Kasumi-1 (cell line): ENCODE measurements at places on chromosomes 3 and 15.

- no peak for DNase-seq
Measured at GRCh38 chr15:68651916-68652525, 73.2 kb downstream of the CORO2B start.

- DNase-seq: no peak
Measured at GRCh38 chr15:88383354-88383753, 83.8 kb downstream of the MRPL46 start.

GRCh38 chr15:24772266-24772665 lies 96.7 kb downstream of the NPAP1 start:
- DNase-seq: no peak

DNA sequence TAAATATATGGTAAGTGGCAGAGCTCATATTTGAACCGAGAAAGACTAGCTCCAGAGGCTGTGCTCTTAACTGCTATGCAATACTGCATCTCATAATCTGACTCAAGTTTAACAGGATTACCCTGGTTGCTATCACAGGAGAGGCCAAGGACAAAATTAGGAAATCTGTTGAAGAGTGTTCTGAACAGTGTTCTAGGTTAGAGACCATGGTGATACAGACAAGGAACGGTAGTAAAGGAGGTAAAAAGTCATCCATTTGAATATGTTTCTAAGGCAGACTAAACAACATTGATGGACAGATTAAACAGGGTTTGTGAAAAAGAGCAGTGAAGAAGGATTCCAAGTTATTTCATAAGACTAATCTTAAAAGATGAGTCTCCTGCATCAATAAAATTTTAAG lies 22.1 kb downstream of the PLOD2 start:
- no peak for DNase-seq

DNA sequence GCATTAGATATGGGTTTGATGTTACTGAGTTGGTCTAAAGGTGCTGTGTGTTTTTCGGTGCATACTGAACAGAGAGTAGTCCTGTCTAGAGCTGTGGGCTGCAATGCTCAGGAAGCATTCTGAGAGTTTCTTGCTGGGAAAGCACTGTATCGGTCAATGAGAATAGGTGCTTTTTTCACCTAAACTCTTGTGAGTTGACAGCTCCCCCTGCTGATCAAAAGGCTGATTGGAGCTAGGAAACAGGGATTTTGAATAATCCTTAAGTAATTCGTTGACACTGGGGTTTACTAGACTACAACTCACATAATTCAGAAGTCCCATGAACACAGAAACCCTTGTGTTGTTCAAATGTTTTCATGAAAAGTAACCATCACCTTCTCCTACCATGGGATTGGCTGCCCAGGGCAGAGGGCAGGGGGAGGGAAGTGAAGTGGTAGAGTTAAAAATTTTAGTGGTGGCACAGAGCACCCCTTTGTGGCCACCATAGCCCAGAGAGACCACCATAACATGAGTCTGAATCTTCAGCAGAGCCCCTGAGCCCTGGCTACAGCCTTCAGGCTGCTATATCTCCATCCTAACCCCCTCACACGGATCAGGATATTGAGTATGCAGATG lies 13.0 kb upstream of the MANF start:
- DNase-seq: peak; percentile 76

GRCh38 chr15:77071305-77072223 lies 655 bp upstream of the TSPAN3 start:
- DNase-seq: no peak

GRCh38 chr15:58224068-58224467 lies 85.9 kb downstream of the AQP9 start:
- DNase-seq: no peak

- no peak for DNase-seq
Measured at GRCh38 chr3:13235079-13235478, 161.8 kb upstream of the IQSEC1 start.

DNA sequence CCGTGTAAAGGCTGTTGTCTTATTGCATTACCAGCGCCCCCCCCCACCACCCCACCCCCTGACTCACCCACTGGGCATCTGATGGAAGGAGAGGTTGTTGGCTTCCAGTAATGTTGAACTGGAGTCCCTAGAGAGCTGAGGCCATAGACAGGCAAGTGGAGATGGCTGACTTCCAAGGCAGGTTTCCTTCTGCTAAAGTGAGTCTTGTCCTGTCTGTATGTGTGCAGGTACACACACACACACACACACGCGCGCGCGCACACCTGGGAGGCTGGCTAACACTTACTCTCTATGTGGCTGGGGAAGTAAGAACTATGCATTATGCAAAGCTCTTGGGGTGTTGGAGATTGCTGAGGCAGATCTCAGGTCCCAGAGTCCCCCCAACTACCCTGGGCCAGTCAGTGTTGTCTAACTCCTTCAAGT lies 1.6 kb upstream of the KY start:
- DNase-seq: no peak

DNA sequence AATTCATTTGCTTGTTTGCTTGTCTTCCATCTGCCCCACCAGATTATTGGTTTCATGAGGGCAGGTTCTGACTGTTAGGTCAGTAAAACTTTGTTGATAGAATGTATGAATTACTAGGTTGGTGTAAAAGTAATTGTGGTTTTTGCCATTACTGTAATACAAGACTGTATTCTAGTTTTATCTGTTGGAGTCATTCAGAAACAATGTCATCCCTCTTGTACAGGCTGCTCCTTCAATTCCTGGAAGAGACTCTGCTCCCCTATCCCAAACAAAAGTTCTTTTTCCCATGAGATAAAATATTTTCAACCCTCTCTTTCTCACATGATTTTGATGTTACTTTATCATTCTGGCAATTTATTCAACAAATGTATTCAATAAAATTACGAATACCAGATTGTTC lies 115.0 kb downstream of the CHST2 start:
- DNase-seq: no peak

DNA sequence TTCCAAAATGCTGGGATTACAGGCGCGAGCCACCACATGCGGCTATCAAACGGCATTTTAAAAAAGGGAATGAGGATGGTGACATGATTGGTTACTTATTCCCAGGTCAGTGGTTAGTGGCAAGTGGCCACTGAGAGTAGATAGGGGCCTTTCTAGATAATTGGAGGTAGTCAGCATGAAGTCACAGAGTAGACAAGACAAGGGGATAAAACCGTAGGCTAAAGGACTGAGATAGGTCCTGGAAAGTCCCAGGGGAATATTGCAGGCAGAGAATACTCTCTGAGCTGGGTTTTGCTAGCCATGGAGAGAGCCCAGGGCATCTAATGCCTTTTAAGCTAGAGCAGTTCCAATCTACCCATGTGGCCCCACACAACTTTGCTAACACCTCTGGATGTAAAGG lies 52.2 kb downstream of the KCNAB1 start:
- no peak for DNase-seq

GRCh38 chr3:171187706-171188290 lies 161.3 kb upstream of the SLC2A2 start:
- DNase-seq: peak; percentile 75

DNA sequence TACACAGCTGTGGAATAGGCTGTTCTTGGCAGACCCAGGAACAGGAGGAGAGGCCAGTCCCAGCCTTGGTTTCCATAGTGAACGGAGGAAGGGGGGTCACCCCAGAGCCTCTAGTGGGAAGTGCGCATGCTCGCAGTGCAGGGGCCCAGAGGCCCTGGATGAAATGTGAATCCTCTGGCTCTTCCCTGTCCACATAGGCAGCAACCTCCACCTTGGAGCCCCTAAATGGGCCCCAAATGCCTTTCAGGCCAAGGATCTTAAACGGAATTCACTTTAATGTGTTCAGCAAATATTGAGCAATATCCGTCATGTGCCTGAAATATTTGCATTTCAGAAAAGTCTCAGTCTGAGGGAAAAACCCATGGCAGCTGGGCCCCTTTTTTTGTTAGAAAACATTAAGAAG lies 3.3 kb upstream of the NDN start:
- no peak for DNase-seq

GRCh38 chr3:46383211-46383950 lies 12.6 kb downstream of the CCR5 start:
- DNase-seq: no peak

DNA sequence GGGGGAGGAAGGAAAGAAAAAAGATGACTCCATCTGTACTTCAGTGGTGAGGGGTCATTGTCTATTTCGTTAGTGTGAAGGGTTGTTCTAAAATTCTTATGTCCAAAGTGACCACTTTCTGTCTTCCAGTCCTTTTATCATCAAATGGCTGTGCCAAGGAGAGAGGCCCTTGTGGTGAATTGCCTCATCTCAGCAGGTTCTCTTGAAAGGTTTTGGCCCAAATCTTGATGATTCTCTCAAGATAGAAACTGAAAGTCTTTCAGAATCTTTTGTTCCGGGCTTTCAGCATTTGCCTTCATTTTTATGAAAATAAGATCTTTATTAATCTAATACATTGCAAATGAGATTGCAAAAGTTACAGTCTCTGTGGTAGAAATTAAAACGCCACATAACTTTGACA lies 575.8 kb downstream of the RSL24D1 start:
- no peak for DNase-seq

DNA sequence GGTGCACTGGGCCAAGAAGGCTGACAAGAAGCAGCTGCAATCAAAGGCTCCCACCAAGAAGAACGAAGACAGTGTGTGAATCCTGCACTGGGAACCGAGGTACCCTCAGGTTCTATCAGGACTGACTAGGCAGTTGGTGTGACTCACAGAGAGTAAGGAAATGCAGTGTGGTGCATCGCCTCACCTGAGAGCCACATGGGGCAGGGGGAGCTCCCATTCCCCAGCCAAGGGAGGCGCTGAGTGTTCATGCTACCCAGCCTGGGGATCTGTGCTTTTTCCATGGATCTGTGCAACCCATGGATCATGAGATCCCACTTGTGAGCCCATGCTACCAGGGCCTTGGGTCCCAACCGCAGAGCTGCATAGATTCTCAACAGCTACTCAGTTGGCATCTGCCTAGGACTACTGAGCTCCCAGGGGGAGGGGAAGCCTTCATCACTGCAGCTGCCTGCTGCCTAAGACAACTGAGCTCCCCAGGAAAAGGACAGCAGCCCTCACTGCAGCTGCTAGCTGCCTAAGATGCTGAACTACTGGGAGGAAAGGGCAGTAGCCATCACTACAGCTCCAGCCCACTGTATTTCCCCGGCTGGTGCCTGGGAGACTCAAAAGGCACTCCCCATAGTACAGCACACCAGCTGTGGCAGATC lies 6.9 kb upstream of the PLSCR2 start:
- no peak for DNase-seq
